ENCODE measurements at places on chromosomes 12 and 14. TPM values are rescaled to one million over a fixed set of nuclear protein-coding genes. Genes with fewer than 3 reads are reported as not detected.

The EXOC3L4 gene
- total RNA-seq: 77.8 TPM

The C12orf50 gene
- 0.08 TPM for total RNA-seq

The OR6C2 gene
- total RNA-seq: not detected

The DBX2 gene
- not detected for total RNA-seq

The IGF1 gene
- total RNA-seq: 0.61 TPM

The PRH2 gene
- 0.42 TPM for total RNA-seq

The KITLG gene
- 1.2 TPM for total RNA-seq

The MRPS35 gene
- total RNA-seq: 64.3 TPM

The TMPRSS12 gene
- total RNA-seq: not detected

The KRT82 gene
- not detected for total RNA-seq

The HRK gene
- total RNA-seq: not detected

The KRT73 gene
- not detected for total RNA-seq

The TEX52 gene
- total RNA-seq: not detected

The CISTR gene
- not detected for total RNA-seq

The CLEC4D gene
- 0.67 TPM for total RNA-seq

The PTPN21 gene
- 2.1 TPM for total RNA-seq

The LMNTD1 gene
- total RNA-seq: not detected

The KLRG1 gene
- total RNA-seq: 2.8 TPM

The MYO1A gene
- 0.08 TPM for total RNA-seq

The AKAP6 gene
- 1.7 TPM for total RNA-seq

The MYF6 gene
- total RNA-seq: not detected

The NIN gene
- 6.0 TPM for total RNA-seq
